ENCODE measurements at places on chromosomes 3 and 15.

GRCh38 chr15:67781907-67782690 is 43.2 kb upstream of the SKOR1 start:
- DNase-seq, result no peak

DNA sequence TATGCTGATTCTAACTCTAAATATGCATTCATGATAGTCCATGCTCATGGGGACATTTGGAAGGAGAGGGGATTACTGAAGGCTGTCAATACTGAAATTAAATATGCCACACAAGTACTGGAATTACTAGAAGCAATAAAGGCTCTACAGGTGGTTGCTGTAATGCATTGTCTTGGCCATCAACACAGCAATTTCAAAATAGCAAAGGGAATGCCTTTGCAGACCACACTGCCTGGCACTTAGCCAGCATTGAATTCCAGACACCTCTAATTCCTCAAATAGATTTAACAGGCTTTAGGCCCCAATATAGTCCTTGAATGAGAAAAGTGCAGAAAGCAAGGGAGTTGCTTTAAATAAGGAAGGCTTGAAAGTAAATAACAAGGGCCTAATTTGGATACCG is 115.8 kb upstream of the PLCL2 start:
- DNase-seq, result no peak

DNA sequence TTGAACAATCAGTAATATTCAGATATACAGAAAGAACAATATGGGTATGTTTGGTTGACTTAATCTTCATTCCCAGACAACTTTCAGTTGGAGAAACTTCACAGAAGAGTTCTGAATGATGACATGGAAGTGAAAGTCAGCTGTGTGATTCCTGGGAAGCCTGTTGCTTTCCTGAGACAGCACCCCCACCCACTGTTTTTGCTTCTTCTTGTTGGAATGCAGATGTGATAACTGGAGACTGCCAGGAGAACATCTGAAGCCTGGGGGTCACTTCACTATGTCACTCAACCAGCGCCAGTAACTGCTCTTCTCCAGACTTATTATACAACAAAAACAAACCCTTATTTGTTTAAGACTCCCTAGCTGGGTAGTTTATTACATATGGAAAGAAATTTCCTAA is 599.4 kb downstream of the ZIC1 start:
- no peak for DNase-seq

GRCh38 chr3:53478921-53479664 is 15.3 kb upstream of the CACNA1D start:
- DNase-seq, result no peak

DNA sequence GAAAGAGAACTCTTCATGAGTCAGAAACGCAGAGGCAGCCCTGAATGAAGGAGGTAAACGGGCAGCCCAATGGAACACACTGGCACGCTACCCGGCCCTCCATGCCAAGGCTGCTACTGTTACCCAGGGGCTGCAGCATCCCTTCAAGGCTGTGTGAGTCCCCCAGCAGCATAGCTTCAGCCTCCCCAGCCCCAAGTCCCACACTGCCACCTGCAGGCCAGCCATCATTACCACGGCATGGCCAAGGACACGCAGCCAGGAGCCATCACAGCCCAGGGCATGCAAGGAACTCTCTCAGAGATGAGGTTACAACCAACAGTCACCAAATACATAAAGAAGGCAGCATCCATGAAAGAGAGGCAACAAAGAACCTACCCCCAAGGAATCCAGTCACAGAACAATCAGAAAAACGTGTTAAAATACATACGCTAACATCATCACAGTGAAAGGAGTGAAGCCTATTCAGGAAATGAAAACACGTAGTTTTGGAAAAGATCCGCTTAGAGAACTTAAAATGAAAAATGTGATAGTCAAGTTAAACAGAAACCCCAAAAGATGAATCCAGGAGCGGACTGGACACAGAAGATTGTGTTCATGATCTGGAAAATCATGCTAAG is 22.4 kb downstream of the PLA2G4F start:
- DNase-seq, result peak; percentile 52

GRCh38 chr15:69601711-69602504 is 149.3 kb downstream of the RPLP1 start:
- no peak for DNase-seq

DNA sequence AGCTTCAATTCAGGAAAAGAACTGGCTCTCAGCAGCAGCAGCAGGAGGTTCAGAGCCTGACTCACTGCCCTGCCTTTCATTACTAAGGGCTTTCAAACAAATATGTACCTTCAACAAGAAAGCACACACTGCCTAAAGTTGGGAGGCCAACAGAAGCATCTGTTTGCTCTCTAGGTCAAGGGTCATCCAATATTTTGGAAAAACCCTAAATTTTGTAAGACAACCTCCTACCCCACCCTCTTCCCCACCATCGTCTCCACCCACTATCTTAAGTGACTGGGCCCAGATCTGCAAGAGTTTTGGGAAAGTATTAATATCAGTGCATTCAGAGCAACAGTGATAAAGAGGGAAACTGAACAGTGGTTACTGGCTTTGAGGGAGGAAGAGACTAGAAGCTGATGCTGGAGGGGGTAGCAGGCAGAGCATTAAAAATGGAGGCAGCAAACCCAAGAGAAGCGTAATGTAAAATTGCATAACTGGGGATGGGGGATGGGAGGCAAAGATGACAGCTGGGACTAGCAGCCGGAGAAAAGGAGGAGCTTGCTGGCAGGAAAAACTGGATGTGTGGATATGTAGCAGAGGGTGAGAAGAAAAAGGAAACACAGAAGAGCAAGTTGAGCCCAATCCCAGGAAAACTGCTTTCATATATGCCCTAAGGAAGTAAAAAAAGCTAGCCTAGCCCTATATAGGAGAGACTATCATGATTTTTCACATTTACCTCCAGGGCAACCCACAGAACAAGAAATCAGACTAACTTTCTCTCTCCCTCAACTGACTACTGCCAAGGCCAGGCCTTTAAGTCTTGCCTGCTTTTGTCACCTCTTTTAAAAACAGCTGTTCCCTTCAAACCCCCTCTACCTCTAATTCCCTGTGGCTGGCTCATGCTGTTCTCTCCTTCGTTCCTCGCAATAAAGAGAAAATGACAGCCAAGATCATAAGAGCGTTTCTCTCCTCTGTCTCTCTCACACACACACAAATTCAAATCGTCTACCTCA is 31.4 kb downstream of the NPTN start:
- no peak for DNase-seq

DNA sequence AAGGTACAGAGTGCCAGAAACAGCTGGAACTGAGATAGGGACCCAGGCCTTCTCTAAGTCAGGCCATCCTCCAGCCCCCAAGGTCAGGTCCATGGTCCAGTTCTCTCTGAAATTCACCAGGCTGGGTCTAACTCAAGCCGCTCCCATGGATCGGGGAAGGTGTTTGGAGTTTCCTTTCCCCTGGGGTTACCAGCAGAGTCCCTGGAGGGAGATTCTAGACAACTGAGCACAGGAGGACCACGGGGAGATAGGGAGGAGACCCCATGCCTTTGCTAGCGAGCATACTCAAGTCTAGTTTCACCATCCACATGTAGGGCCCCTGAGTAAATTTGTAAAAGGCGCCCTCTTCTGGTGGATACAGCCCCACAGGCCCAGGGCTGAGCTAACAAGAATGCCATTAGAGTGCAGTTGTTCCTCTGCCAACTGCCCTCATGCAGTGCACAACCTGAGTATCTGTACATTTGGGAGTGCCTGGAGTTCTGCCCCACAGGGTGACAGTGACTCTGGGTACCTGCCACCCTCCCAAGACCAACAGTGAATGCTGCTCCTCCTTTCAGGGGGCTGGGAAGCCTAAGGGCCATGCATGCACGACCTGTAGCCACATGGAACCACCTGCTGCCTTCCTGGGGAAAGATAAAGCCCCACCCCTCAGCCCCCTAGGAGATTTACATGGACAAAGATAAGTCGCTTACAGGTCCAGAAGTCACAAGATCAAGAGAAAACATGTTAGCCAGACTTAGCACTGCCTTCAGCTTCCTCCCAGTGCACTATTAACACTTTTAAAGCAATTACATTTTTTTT is 89.0 kb downstream of the IQSEC1 start:
- DNase-seq, result no peak

- DNase-seq, result no peak
Observed at GRCh38 chr3:43268636-43269035, 17.7 kb upstream of the SNRK start.

GRCh38 chr3:133931084-133931483 is 35.4 kb upstream of the RAB6B start:
- DNase-seq, result no peak

DNA sequence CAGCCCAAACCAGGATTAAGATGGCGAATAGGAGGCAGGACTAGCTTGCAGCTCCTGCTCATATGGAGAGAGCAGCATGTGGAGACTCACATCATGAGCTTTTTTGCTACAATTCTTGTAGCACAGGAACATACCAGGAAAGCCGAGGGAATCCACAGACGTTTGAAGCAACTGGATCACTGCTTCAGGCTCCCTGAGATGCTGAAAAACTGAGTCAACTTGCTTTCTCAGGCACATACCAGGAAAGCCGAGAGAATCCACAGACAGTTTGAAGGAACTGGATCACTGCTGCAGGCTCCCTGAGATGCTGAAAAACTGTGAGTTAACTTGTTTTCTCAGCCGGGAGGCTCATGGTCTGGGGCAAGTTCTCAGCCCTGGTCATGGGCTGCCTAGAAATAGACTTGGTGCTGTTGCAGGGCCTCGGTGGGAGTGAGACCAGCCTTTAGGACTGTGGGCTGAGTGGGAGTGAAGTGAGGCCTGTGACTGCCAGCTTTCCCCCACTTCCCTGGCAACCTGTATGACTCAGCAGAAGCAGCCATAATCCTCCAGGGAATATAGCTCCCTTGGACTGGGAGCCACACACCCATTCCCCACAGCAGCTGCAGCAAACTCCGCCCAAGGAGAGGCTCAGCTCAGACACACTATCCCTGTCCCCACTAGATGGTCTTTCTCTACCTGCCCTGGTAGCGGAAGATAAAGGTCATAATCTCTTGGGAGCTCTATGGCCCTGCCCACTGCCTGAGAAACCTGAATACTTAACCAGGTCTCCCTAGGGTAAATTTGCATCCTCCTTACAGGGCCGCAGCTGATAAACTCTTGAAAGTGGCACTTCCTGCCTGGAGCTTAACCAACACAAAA is 51.9 kb upstream of the PFN2 start:
- DNase-seq, result no peak

DNA sequence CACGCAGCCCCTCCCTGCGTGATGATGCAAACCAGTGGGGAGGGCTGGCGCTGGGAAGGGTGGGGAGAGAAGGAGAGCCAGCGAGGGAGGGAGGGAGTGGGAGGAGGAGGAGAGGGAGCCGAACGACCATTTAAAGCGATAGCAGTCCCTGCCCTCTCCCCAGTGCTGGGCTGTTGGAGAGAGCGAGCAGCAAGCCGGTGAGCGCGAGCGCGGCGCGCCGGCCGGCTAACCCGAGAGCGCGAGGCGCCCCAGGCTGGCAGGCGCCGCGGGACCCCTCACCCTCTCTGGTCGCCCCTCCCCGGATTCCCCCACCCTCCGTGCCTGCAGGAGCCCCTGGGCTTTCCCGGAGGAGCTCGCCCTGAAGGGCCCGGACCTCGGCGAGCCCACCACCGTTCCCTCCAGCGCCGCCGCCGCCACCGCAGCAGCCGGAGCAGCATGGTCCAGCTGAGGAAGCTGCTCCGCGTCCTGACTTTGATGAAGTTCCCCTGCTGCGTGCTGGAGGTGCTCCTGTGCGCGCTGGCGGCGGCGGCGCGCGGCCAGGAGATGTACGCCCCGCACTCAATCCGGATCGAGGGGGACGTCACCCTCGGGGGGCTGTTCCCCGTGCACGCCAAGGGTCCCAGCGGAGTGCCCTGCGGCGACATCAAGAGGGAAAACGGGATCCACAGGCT is at the start of gene GRM7:
GRM7 (plus strand) TSS at position 162 of the 671 bp plus-strand sequence.
- DNase-seq, result no peak

GRCh38 chr3:173404156-173404555 is 6.6 kb downstream of the NLGN1 start:
- no peak for DNase-seq

- no peak for DNase-seq
Observed at GRCh38 chr3:55200906-55201305, 273.0 kb upstream of the LRTM1 start.

DNA sequence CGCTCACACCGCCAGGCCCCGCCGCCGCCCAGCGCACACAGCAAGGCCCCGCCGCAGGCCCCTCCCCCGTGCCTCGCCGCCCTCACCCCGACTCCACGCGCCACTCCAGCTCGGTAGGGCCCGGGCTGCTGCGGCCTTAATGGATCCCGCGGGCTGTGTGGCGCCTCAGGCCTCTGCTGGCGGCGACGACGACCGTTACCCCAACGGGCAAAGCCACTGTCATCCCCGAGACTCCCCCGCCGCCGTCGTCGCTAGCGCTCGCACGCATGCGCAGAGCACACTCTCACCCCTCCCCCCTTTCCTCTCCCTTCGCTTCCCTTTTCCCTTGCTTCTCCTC is at the start of gene MSL2:
MSL2 (minus strand) TSS at position 272 of the 337 bp plus-strand sequence. CDS start 1,222 bp downstream, outside the sequence.
- no peak for DNase-seq

DNA sequence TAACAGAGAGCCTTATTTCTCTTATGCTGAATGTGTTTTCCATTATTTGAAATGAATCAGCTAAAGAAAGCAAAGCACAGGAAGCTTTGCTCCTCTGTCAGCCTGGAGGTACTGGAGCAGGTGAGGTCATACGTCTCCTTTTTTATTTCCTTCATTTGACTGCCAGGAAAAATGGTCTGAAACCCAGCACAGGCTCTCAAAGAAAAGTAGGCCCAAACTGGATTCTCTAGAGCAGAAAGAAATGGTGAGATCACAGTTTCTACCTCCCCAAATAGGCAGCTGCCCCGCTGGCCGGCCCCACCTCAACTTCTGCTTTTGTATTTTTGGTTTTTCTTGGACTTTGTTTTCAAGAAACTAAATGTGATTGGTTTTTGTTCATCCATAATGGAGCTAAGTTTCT is 95.1 kb downstream of the RPL39L start:
- no peak for DNase-seq

GRCh38 chr15:85313339-85313738 is 67.1 kb upstream of the AKAP13 start:
- DNase-seq, result no peak

GRCh38 chr15:83219026-83219425 is 11.4 kb upstream of the HDGFL3 start:
- DNase-seq, result no peak

GRCh38 chr3:45832699-45833098 is 9.2 kb downstream of the LZTFL1 start:
- DNase-seq, result no peak

DNA sequence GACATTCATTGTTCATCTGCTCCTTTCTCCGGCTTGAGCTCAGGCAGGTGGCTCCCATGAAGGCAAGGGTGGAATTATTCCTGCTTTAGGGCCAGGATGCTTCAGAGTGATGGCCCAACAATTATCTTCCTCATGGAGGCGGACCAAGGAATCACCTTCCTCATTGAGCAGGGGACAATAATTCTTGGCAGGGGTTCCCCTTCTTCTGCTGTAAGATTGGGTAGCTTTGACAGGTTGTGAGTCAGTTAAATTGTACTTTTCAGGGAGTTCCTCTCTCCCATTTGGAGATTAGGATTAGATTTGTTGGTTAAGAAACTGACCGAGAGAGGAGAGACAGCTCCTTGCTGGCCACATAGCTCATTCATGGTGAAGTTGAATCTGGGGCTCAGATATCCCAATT is 31.4 kb upstream of the CD47 start:
- DNase-seq, result no peak

DNA sequence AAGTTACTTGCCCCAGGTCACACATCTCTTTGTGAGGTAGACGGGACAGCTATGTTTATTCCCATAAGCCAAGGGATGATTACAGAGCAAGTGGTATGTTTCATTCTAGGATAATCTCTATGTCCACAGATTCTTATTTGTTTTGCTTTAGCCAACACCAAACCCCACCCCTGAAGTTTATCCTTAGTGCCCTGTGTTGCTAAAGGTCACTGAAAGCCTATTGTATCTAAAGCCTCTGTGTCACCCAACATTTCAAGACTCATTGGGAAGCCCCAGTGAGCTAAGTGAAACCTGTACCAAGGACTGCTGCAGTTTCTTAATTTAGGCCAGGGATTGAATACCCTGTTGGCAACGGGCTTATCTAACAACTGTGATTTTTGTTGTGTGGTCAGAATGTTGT is 135.6 kb downstream of the ADAMTS9 start:
- DNase-seq, result no peak

Measured in activated CD8-positive, alpha-beta memory T cell treated with anti-CD3 and anti-CD28 coated beads for 48 hours (primary cell).